ENCODE measurements at places on chromosomes 11 and 22.

GRCh38 chr11:130168105-130168504, 8.5 kb downstream of the ST14 start:
- no peak for DNase-seq

GRCh38 chr11:119373059-119373920, 8.2 kb downstream of the USP2 start:
- no peak for DNase-seq

DNA sequence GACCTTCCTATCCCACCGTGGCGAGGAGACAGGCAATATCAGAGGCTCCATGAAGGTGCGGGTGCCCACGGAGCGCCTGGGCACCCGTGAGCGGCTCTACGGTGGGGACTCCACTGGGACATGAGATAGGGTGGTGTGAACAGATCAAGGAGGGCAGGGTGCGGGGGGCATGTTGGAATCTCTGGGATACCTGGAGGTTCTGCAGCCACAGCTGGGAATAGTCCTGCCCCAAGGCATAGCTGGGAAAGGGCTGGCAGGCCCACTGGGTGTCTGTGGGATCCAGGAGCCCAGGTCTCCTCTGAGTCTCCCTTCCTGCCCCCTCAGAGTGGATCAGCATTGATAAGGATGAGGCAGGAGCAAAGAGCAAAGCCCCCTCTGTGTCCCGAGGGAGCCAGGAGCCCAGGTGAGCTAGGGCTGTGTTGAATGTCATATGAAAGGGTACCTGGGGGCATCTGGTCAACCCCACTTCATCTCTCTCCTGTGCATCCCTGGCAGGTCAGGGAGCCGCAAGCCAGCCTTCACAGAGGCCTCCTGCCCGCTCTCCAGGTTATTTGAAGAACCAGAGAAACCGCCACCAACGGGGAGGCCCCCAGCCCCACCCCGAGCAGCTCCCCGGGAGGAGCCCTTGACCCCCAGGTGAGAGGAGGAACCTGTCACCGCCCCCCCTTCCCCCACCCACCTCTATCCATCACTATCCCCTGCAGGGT, 8.5 kb downstream of the PHOX2A start:
- no peak for DNase-seq

DNA sequence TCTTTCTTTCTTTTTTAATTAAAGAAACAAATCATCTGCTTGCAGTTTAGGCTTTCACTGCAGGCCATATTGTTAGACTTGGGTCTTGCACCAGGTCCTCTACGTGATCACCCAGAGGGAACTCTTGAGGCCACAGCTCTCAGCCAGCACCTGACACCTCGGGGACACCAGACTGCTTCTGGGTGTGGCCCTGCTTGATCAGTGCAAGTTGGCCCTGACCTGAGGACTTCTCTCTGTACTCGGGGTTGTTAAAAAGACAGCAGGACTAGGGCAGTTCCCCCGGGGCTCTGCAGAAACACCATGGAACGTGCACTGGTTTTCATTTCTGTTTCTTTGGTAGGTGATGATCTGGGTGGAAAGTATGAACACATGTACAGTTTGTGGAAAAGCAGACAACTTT, 51.2 kb upstream of the MYO18B start:
- no peak for DNase-seq

- peak; percentile 77 for DNase-seq
Measured at GRCh38 chr11:75022759-75023396, 34.1 kb downstream of the NEU3 start.

DNA sequence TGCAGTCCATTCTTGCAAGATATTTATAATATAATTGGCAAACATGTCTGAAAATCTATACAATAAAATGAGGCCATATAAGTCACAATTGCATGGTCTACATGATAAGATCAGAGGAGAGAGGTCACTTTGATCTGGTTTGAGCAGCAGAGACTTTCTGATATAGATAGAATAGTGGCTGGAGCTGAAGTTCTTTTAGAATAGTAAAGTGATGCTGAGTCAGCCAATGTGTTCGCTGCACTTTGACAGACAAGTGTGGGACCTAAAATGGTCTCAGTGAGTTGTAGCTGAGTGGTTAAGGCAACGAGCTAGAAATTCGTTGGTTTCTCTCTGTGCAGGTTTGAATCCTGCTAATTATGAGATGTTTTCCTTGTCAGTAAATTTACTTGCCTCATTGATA, 257.0 kb upstream of the C11orf87 start:
- DNase-seq, result no peak

- no peak for DNase-seq
Measured at GRCh38 chr11:120215634-120216033, 4.8 kb downstream of the OAF start.

DNA sequence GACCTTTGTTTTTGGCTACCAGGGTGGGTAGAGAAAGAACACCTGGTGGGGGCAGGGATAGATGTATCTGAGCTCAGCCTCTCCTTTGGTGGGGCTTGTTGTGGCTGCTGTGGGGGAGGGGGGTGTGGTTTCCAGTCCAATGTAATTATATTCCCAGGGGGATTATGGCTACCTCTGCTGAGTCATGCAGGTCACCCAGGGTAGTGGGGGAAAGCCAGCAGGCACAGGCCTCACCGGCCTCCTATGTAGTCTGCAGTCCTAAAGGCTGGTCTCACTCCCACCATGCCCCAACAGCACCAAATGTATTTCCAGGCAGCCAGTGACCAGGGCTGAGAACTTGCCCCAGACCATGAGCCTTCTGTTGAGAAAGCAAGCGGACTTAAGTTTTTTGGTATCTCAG, 119.6 kb downstream of the DYNC2H1 start:
- no peak for DNase-seq

GRCh38 chr11:36467012-36467411, 43.1 kb downstream of the TRAF6 start:
- no peak for DNase-seq

GRCh38 chr11:29527391-29527936, 489.4 kb downstream of the KCNA4 start:
- DNase-seq, result no peak

DNA sequence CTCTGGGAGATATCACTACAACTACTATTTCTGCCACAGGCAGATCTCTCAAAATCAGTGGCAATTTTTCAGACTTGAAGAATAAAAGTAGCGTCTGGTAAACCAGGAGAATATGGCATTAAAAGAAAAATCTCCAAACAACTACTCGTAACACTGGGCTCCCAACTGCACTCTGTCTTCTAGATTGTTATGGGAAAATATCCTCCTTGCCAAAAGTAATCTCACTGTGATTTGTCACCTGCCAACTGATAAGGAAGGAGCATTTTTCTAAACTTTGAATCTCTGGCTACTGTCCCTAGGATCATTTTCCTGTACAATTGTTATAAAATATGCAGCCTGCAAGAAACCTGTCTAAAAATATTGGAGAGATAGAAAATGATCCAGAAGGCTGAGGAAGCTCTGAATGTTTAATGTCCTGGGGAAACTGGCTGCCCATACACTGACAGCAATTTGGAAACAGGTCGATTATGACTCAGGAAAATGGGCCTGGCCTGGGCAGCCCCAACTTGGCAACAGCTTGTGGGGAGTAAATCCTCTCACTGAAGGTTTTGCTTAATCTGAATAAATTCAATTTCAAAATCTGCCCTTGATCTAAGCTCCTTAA, 90.5 kb upstream of the DBX1 start:
- DNase-seq, result no peak

DNA sequence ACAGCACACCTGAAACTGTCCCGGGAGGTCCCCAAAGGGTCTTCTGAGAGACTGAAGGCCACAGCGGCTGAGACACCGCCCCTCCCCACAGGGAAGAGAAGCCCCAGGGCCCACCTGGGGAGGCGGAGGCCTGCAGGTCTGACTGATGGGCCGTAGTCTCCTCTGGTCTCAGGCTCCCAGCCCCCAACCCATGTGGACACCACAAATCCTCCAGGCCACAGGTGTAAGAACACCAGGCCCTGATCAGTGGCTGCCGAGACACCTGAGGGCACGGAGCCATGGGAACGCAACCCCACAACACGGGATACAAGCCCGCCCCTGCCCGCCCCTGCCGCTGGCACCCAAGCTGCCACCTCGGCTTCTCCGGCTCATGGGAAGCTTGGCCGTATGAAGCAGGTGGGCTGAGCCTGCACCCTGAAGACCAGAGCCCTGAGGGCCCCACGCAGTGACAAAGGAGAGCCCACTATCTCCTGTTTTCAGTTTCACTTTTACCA, 46.3 kb downstream of the BRD1 start:
- no peak for DNase-seq

- no peak for DNase-seq
Measured at GRCh38 chr11:65341856-65342255, 8.2 kb downstream of the DPF2 start.

- no peak for DNase-seq
Measured at GRCh38 chr11:69654660-69655478, 13.9 kb downstream of the CCND1 start.

DNA sequence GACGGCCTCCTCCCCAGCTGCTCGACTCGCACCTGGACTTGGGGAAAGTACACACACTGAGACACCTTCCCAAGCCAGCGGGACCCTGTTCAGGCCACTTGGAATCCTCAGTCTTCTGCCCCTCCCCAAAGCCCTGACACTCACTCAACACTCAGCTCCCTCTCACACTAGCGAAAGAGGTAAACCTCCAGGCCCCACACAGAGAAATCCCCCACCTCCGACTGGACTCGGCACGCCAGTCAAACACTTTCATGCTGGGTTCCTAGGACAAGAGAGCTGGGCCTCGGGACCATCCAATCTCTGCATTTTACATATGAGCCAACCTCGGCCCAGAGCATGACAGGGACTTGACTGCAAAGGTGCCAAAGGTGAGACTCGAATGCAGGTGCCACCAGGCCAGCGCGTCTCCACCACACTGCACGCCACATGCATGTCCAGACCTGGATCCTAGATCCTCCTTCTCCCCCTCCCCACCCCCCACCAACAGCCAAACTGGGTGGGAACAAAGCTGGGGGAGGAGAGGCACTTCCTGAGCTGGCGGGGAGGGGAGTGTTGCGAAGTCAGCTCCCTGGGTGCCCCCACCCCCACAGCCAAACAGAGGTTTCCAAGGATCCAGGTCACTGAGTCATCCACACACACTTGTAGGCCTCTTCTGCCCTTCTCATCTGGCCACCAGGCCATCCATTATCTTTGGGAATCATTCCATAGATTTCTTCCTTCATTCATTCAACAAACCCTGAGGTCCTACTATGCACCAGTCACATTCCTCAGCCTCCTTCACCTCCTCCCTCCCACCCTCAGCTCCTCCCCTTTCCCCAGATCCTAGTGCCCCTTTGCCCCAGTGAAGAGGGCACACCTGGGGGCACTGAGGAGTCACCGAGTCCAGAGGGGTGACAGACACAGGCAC, 10.7 kb upstream of the CD5 start:
- DNase-seq, result peak; percentile 68

DNA sequence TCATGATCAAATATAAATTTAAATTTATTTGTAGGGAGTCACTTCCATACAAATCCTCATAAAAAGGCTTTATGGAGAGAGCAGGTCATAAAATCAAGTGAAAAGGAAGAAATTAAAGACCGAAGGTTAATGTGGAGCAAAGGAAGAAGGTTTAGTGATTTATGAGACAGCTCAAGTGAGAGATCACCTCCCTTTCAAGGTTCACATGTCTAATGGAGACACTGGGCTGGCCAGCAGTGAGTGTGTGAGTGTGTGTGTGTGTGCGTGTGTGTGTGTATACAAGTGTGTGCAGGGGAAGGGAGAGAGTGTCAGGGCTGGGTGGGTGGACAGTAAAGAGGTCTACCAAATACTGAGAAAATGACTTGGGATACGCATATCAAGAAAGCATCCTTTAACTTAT, 251.2 kb downstream of the FAT3 start:
- no peak for DNase-seq

GRCh38 chr22:26986884-26987283, 329.5 kb downstream of the MIAT start:
- DNase-seq, result no peak

DNA sequence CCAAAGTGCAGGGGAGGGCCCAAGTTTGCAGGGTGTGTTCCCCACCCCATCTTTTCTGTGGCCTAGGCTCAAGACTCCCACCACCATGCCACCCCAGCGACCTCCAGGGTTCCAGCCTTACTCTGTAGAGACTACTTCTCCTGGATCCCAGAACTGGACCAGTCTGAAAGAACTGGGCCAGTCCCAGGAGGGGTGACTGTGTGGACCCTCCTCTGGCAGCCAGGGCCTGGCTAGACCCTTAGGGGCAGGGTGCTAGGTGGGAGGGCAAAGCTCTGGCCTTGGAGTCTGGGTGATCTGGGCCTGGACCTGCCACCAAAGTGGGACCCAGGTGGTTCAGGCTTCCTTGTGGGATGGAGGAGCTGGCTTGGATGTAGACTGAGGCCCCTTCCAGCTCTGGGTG, 41.8 kb upstream of the ACCSL start:
- no peak for DNase-seq

DNA sequence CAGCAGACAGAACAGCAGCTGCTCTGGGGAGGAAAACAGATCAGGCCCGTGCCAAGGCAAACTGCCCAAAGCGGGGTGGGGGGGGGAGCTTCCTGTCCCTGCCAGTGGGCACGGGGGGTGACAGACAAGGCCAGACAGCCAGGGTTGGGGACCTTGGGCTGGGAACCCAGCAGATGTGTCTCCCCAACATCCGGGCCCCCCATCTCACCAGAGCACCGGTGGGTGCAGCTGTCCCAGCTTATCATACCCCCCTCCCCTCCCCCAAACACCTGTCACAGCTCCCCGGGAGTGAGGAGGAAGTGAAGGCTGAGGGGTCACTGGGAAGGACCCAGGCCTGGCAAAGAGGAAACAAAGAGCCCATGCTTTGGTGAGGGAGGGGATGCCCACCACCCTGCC, 1.3 kb downstream of the PPP1R14B start:
- no peak for DNase-seq

GRCh38 chr11:63906585-63906984, 10.4 kb downstream of the RCOR2 start:
- peak; percentile 60 for DNase-seq

Measured in activated naive CD8-positive, alpha-beta T cell treated with anti-CD3 and anti-CD28 coated beads, Interleukin-2, amount 50 U/mL, for 24 hours (primary cell).